ENCODE measurements at places on chromosomes 2 and 18.

DNA sequence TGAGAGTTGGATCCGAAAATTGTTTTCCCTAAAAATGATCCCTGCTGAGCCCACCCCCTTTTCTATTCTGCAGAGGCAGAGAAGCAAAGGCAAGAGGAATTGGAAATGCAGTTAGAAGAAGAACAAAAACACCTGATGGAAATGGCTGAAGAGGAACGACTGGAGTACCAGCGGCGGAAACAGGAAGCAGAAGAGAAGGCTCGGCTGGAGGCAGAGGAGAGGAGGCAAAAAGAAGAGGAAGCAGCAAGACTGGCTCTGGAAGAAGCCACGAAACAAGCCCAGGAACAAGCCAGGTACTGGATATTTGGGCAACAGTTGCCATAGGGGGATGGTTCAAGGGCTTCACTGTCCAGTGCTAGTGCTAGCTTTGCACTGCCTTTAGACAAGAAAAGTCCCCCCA, 41.7 kb downstream of the SUMO1 start:
- no peak for DNase-seq

GRCh38 chr2:38301969-38302702, 74.9 kb downstream of the ATL2 start:
- no peak for DNase-seq

- no peak for DNase-seq
Observed at GRCh38 chr2:64213532-64214275, 69.5 kb upstream of the PELI1 start.

- no peak for DNase-seq
Observed at GRCh38 chr2:26685341-26685740, 7.2 kb upstream of the KCNK3 start.

DNA sequence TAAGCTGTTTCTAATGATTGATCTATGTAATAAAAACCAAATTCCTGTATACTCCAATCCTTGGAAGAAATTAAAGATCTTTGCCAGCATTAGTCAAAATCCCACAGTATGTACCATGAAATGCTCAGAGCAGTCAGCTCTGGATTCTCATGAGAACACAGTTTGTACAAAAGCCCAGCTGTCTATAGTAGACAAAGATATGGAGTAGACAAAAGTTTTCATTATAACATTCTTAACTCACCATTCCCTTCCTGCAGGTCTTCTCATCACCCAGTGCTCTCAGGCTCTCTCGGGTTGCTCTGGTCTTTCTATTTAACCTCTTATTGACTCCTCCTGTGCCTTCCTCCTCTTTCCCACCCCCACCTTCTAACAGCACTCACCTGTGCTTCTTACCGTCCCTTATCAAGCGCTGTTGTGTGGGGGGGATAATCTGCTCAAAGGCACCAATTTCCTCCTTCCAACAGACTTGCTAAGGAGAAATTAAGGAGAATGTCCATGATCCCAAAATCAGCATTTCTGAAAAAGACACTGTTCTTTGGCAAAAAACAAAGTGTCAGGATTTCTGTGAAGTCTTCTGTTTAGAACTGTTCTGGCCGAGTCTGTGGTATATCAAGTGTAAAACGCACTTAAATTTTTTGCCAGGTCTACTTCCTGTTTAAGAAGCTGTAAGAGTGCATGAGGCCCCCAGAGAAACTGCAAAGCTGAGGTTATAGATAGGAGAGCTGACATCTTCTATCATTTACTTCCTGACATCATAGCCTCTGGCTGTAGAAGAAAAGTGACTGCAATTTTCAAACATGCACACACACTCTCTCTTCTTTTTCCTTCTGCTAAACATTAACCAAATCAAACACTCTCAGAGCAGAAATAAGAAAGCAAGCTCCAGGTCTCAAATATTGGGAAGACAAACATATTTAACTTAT, 144.1 kb downstream of the EVA1A start:
- DNase-seq = no peak

GRCh38 chr2:10348891-10349290, 46.2 kb downstream of the HPCAL1 start:
- no peak for DNase-seq

DNA sequence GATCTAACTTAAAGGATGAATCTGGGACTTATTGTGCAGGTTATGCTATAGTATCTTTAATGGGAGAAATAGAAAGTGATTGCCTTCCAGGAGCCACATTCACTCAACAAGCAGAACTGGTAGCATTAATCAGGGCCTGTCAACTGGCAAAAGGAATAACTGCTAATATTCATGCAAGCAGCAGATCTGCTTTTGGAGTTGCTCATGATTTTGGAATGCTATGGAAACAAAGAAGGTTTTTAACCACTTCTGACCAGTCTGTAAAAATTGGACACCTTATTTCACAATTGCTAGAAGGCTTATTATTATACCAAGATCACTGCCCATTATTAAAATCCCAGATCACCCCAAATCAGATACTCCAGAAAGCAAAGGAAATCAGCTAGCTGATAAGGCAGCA, 200.4 kb downstream of the MREG start:
- DNase-seq = no peak

GRCh38 chr2:719734-720133, 42.5 kb upstream of the TMEM18 start:
- no peak for DNase-seq

DNA sequence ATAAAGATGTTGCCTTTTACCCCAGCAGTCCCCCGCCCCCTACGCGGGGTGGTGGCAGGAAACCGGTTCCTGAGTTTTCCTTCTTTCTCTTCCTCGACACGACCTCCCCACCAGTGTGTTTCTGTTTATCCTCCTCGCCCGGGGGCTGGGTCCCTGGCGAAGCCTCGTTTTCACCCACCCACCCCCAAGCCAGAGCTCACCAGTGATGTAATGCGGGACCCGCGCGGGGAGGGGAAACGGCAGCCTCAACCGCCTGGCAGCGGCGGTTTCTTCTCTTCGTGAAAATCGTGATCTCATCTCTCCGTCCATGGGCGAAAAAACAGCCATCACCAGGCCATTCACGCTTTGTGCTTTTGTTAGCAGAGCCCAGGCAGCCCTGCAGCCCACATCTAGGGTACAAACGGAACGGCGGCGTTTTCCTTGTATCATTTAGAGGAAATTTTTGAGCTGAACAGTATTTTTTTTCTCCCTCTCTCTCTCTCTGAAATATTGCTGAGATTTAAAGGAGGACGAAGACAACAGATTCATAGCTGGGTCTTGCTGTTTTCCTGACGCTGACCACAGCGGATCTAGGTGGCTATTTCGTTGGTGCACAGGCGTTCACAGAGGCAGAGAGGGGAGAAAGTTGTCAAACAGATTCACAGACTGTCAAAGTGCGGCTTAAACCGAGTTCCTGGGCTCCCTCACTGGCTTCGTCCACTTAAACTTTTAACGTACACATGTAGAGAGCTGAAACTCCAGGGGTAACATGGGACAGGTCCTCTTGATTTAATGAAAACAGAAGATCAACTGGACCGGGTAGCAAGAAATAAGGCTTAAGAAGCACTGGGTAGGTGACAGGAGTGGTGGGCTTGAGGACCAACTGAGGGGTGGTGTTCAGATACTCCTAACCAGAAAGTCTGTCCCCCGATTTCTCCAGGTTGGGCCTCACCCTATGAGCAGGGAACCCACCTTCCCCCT, 21.9 kb upstream of the PAX3 start:
- DNase-seq = peak; percentile 68

DNA sequence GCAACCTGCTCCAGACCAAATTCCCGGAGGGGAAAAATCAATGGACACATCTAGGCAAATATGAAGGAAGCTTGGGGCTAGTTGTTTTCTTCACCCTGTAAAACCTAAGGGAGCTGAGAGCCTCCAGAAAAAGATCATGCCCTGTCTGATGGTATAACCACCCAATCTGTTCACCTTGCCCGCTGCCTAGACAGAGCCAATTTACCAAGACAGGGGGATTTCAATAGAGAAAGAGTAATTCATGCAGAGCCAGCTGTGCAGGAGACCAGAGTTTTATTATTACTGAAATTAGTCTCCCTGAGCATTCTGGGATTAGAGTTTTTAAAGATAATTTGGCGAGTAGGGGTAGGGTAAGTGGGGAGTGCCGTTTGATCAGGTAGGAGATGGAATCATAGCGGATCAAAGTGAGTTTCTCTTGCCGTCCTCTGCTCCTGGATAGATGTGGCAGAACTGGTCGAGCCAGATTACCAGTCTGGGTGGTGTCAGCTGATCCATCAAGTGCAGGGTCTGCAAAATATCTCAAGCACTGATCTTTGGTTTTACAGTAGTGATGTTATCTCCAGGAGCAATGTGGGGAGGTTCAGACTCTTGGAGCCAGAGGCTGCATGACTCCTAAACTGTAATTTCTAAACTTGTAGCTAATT, 35.1 kb upstream of the B4GALT6 start:
- no peak for DNase-seq

DNA sequence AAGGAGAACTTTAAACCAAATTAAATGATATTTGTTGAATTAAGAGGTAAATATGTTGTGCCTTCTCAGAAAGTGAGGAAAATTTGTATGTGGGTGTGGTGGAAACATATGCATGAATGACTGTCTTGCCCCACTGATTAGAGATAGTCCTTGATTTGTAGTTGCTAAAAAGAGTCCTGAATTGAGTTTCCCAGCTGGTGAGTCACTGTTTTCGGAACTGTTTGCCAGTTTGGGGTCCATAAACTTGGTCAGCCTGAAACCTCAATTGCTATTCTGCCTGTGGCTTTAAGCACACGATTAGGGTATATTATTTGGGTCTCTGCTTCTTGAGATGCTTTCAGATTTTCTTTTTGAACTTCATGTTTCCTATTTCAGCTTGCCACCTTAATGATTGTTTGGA, 53.3 kb downstream of the PIKFYVE start:
- no peak for DNase-seq

Data from upper lobe of left lung (tissue), 6 donors.